ENCODE measurements at places on chromosomes 2 and 18. TPM values are rescaled to one million over a fixed set of nuclear protein-coding genes. Genes with fewer than 3 reads are reported as not detected.

Gene ITGB6
- not detected for polyA plus RNA-seq

Gene DNAJC5G
- polyA plus RNA-seq: not detected

Gene PJVK
- polyA plus RNA-seq: 2.1 TPM

Gene C2orf80
- polyA plus RNA-seq: not detected

Gene UGT1A8
- polyA plus RNA-seq: not detected

Gene IRS1
- polyA plus RNA-seq: 36.6 TPM

Gene CDK15
- 16.0 TPM for polyA plus RNA-seq

Gene RNMT
- 20.2 TPM for polyA plus RNA-seq

Gene CAPN14
- polyA plus RNA-seq: 0.09 TPM

Gene POTEI
- polyA plus RNA-seq: not detected

Gene ALK
- polyA plus RNA-seq: not detected

Gene MPPE1
- 21.9 TPM for polyA plus RNA-seq

Gene IL36RN
- not detected for polyA plus RNA-seq

Gene CD28
- polyA plus RNA-seq: not detected

Gene CNGA3
- not detected for polyA plus RNA-seq

Gene GALNT1
- 69.5 TPM for polyA plus RNA-seq

Gene MTX2
- 35.2 TPM for polyA plus RNA-seq

Gene CHRNA1
- 2.6 TPM for polyA plus RNA-seq

Gene CD8B2
- polyA plus RNA-seq: not detected

Gene LHCGR
- polyA plus RNA-seq: 3.4 TPM

Gene TUBA3E
- not detected for polyA plus RNA-seq

Gene FAM228A
- polyA plus RNA-seq: 0.07 TPM

Gene FOXI3
- polyA plus RNA-seq: not detected

Gene MC4R
- 0.06 TPM for polyA plus RNA-seq

Gene GPC1
- 46.8 TPM for polyA plus RNA-seq

Gene TRPM8
- 0.11 TPM for polyA plus RNA-seq

Gene FAM161A
- polyA plus RNA-seq: 1.6 TPM

Gene GREB1L
- polyA plus RNA-seq: not detected

Gene SPAG16
- polyA plus RNA-seq: 17.9 TPM

Gene AQP12B
- polyA plus RNA-seq: not detected

Gene STON1
- 13.5 TPM for polyA plus RNA-seq

Gene PLCL1
- 0.22 TPM for polyA plus RNA-seq

Gene DES
- polyA plus RNA-seq: 19.8 TPM

Gene NDC80
- polyA plus RNA-seq: 6.4 TPM

Gene CD226
- 0.04 TPM for polyA plus RNA-seq

Gene VWA3B
- not detected for polyA plus RNA-seq

Gene SULT1C4
- polyA plus RNA-seq: 4.1 TPM

Gene TCF23
- not detected for polyA plus RNA-seq

Gene CHST9
- not detected for polyA plus RNA-seq

Gene ATIC
- 114 TPM for polyA plus RNA-seq

Gene FNDC4
- polyA plus RNA-seq: 12.4 TPM

Gene DSC1
- polyA plus RNA-seq: not detected

Gene MROH2A
- polyA plus RNA-seq: not detected

Gene COL3A1
- 1,396 TPM for polyA plus RNA-seq

Gene EIF2AK3
- polyA plus RNA-seq: 11.2 TPM

Gene SERPINB2
- polyA plus RNA-seq: 5.3 TPM

Gene NAPG
- polyA plus RNA-seq: 19.8 TPM

Gene PLCD4
- 4.7 TPM for polyA plus RNA-seq

Gene GALNT13
- not detected for polyA plus RNA-seq

Gene HTR2B
- polyA plus RNA-seq: 1.2 TPM

Gene LRRC30
- polyA plus RNA-seq: not detected

Gene SETBP1
- 0.60 TPM for polyA plus RNA-seq

Gene CD302
- 12.3 TPM for polyA plus RNA-seq

Gene TRIM54
- polyA plus RNA-seq: 0.05 TPM

Gene NEURL3
- polyA plus RNA-seq: not detected
